Activated naive CD8-positive, alpha-beta T cell treated with anti-CD3 and anti-CD28 coated beads, Interleukin-2, amount 10 ng/mL, durations not matched to agents 7 days and 5 days (primary cell): ENCODE measurements at places on chromosomes 13 and 19. TPM values are rescaled to one million over a fixed set of nuclear protein-coding genes. Genes with fewer than 3 reads are reported as not detected.

- DNase-seq: no peak
Observed at GRCh38 chr19:29539131-29539530, 13.3 kb downstream of the VSTM2B start.

- DNase-seq: no peak
Observed at GRCh38 chr19:1611353-1611752, 6.1 kb upstream of the UQCR11 start.

DNA sequence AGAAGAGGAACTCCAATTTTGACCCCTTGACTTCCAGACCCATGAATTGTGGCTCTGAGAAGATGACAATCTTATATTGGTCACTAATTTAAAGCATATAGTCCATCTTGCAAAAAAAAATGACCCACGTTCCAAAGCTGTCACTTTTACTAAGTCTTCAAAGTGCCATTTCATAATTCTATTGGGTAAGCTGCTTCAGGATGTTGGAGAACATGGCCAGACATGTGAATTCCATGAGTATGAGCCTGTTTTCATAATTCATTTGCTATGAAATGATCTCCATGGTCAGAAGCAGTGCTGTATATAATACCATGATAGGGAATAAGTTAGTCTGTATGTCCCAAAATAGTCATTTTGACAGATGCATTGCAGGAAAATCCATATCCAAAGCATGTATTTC, 1787.3 kb downstream of the SLITRK5 start:
- no peak for DNase-seq

DNA sequence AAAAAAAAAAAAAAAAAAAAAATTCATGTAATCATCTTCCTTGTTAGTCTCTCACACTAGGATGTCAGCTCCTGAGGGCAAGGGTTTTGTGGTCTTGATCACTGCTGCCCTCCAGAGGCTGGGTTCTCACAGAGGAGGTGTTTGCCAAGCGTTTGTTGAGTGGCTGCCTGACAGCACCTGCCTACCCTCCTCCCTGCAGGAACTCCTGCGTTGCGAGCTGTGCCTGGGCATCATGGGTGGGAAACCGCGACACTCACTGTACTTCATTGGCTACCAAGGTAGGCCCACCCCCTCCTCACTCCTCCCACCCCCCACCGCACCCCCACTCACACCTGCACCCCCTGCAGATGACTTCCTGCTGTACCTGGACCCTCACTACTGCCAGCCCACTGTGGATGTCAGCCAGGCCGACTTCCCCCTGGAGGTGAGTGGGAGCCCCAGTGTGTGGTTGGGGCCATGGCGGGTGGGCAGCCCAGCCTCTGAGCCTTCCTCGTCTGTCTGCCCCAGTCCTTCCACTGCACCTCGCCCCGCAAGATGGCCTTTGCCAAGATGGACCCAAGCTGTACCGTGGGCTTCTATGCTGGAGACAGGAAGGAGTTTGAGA, 8.1 kb downstream of the ATG4D start:
- DNase-seq: no peak

DNA sequence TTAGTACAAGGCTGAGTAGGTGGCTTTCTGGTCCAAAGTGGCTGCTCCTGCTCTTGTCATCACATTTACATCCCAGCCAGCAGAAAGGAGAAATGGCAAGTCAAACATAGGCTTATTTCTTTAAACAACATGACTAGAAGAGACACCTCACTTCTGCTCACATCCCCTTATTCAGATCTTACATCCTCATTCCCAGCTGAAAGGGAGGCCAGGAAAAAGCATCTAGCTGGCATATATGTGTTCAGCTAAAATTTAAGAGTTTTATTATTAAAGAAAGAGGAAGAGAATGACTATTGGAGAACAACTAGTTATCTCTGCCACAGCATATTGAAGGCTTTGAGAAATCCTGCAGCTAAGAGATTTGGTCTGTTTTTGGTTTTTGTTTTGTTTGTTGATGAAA, 34.1 kb downstream of the RGCC start:
- DNase-seq: no peak

GRCh38 chr19:46950526-46951170, 69.0 kb upstream of the NPAS1 start:
- DNase-seq: no peak

The ZNF560 gene
- total RNA-seq: 0.34 TPM

- peak; percentile 90 for DNase-seq
Observed at GRCh38 chr13:98576963-98577835, at the start of gene STK24. Gene STK24 (minus strand): TSS chr13:98577107. CDS start chr13:98576786, 321 bp downstream.

- peak; percentile 35 for DNase-seq
Observed at GRCh38 chr13:29472332-29472961, 123.0 kb downstream of the SLC7A1 start.

- DNase-seq: no peak
Observed at GRCh38 chr13:30927595-30927994, 4.9 kb upstream of the TEX26 start.

GRCh38 chr13:30743319-30744055, 8.1 kb downstream of the ALOX5AP start:
- DNase-seq: no peak

DNA sequence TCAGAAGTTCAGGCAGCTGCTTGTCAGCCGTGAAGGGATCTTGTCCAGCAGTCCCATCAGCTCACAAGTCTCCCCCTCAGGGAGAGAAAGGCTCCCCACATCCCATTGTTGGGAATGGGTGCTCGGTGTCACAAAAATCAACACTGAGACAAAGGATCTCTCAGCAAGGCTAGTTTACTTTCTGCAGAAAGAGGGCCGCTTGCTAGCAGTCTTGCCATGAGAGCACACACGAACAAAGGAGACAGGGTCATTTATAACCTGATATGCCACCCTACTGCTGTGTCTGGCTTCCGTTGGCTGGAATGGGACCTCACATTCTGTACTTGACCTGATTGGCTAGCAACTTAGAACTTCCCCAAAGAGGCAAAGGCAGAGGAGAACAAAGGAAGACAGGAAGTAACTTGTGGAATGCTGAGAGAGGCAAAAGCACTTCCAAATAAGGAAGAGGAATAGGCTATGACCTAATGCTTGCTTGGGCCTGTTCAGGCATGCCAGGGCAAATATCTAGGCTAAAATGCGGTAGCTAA, 8.7 kb upstream of the IGFL3 start:
- DNase-seq: no peak

DNA sequence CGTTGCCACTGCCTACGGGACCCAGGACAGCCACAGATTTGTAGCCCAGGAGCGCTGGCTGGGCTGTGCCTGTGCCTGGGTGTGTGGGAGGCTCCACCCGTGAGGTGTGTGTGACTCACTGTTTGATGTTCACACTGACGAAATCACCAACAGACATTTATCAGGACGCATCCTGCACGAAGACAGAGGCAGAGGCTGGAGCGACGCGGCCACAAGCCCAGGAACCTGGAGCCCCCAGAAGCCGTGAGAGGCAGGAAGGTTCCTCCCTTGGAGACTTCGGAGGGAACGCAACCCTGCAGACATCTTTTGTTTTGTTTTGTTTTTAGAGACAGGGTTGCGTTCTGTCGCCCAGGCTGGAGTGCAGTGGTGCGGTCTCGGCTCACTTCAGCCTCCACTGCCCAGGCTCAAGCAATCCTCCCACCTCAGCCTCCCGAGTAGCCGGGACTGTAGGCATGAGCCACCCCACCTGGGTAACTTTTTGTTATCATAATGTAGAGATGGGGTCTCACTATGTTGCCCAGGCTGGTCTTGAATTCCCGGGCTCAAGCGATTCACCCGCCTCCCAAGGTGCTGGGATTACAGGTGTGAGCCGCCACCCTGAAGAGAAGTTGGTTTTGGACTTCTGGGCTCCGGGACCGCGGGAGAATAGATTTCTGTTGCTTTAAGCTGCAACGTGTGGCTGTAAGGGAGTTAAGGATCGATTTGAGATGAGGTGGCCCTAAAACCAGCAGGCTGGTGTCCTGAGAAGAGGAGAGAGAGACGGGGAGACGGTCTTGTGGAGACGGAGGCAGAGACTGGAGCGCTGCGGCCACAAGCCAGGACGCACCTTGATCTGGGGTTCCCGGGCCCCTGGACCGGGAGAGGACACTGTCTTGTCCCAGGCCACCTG, 24.9 kb upstream of the WDR18 start:
- no peak for DNase-seq

The CCNA1 gene
- total RNA-seq: 0.28 TPM

DNA sequence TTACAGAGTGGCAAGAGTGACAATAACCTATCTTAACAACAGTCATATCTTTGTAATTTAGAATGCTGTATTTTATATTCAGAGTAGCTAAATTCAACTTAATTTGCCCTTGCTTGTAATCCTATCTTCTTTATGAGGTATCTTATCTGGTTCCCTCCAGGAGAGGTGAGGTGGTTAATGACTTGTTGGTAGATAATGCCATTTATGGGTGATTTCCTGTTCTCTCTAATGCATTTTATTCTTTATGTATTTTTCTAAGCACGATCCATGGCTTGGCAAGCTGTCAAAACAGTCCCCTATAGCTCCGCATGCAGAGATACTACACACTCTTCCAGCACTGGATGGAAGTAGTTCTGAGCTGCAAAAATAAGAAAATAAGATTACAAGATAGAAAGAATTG, 267.9 kb downstream of the LMO7 start:
- DNase-seq: no peak

DNA sequence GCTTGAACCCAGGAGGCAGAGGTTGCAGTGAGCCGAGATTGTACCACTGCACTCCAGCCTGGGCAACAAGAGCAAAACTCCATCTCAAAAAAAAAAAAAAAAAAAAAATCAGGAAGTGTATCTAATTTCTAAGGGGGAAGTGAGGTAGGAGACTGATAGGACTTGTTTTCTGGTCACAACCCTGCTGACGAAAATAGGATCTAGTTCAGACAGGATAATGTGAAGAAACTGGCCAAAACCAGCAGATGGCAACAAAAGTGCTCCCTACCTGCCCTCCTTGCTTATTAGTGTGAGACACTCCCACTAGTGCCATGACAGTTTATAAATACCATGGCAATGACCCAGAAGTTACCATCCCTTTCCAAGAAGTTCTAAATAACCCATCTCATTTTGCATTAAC, 36.0 kb upstream of the KPNA3 start:
- DNase-seq: no peak

The DOCK6 gene
- 0.72 TPM for total RNA-seq
